Activated CD4-positive, alpha-beta T cell treated with anti-CD3 and anti-CD28 coated beads, Interleukin-2, amount 10 ng/mL, durations not matched to agents 7 days and 5 days (primary cell): ENCODE measurements at places on chromosomes 6 and 20. TPM values are rescaled to one million over a fixed set of nuclear protein-coding genes. Genes with fewer than 3 reads are reported as not detected.

The RCAN2 gene
- 0.57 TPM for total RNA-seq

The KHDC1L gene
- total RNA-seq, result 0.35 TPM

The IL20RA gene
- not detected for total RNA-seq

The FAM83D gene
- 22.5 TPM for total RNA-seq

The PIGU gene
- 21.6 TPM for total RNA-seq

The OR2H1 gene
- not detected for total RNA-seq

The SNAI1 gene
- not detected for total RNA-seq

- peak overlapping the region; percentile 90 for H3K4me3 ChIP-seq
- peaks cover 37% of the 10 kb centered on the region for H3K4me1 ChIP-seq
- DNase-seq, result no peak
- no peaks in the 10 kb centered on the region for H3K27me3 ChIP-seq
- H3K27ac ChIP-seq, result peak overlapping the region; percentile 99
- H3K36me3 ChIP-seq, result peaks cover 21% of the 10 kb centered on the region
Observed at GRCh38 chr6:31972709-31973350, 892 bp upstream of the DXO start.

GRCh38 chr20:56368351-56369134 lies 9.8 kb downstream of the FAM210B start:
- H3K36me3 ChIP-seq, result peaks cover 36% of the 10 kb centered on the region
- no peak for DNase-seq
- H3K27me3 ChIP-seq, result no peaks in the 10 kb centered on the region
- no peak overlapping the region for H3K4me3 ChIP-seq
- peaks cover 5% of the 10 kb centered on the region for H3K4me1 ChIP-seq

- H3K27ac ChIP-seq, result no peak overlapping the region
- H3K4me3 ChIP-seq, result no peak overlapping the region
- no peak for DNase-seq
- H3K27me3 ChIP-seq, result no peaks in the 10 kb centered on the region
- peaks cover 17% of the 10 kb centered on the region for H3K4me1 ChIP-seq
- peaks cover 23% of the 10 kb centered on the region for H3K36me3 ChIP-seq
Observed at GRCh38 chr6:13579911-13580310, 5.5 kb downstream of the SIRT5 start.

DNA sequence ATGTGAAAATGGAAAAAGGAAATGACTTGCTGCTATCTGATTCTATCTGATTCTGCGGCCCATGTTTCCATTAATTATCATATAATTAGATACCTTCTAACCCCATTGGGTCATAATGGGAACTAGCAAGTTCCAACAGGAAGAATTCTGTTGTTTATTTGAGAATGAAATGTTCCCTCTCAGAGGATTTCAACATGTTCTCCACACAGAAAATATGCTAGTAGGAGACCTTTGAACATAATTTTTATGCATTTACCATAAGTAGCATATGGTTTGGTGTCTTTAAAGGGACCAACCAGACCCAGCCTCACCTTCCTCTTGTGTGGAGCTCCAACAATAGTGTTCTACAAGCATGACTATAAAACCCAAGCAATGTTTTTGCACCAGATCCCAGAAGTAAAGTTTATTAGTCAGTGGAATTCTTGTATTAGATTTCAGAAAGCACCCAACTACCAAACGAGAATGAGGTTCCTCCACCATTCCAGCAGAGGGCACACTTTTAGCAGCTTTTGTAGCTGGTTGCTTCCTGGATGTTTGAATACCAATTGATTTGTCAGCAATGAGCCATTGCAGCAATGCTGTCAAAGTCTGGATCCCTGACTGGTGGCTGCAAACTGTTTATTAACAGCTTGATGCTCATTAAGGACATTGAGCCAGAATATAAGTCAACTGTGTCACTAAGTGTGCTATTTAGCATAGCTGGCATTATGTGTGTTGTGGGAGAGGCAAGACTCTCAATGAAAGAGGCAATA lies 143.6 kb upstream of the GJE1 start:
- DNase-seq, result peak; percentile 43
- no peaks in the 10 kb centered on the region for H3K36me3 ChIP-seq
- no peak overlapping the region for H3K4me3 ChIP-seq
- H3K27me3 ChIP-seq, result no peaks in the 10 kb centered on the region
- H3K4me1 ChIP-seq, result no peaks in the 10 kb centered on the region
- H3K27ac ChIP-seq, result no peak overlapping the region

DNA sequence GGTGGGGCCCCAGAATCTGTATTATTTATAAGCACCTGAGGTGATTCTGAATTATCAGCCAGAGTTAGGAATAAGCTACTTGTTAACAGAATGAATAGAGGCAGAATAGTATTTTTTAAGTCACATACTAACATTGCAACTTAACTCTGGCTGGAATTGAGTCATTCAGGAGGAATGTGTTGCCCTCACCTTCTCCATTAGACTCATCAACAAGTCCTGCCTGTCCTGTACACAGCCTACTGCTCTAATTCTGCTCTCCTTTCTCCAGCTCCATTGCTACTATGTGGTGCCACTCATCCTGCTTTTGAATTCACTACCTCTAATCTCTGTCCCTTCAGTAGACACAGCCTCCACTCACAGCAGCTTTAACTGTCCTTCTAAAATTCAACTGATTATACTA lies 669.4 kb downstream of the DHX35 start:
- H3K36me3 ChIP-seq, result no peaks in the 10 kb centered on the region
- no peak overlapping the region for H3K4me3 ChIP-seq
- H3K27ac ChIP-seq, result no peak overlapping the region

GRCh38 chr6:104648347-104648746 lies 211.4 kb downstream of the HACE1 start:
- H3K27me3 ChIP-seq, result no peaks in the 10 kb centered on the region
- H3K4me1 ChIP-seq, result no peaks in the 10 kb centered on the region
- no peaks in the 10 kb centered on the region for H3K36me3 ChIP-seq

GRCh38 chr20:37095108-37095598 lies 644 bp downstream of the RBL1 start:
- H3K36me3 ChIP-seq, result peaks cover 33% of the 10 kb centered on the region
- peak overlapping the region; percentile 100 for H3K27ac ChIP-seq
- no peaks in the 10 kb centered on the region for H3K27me3 ChIP-seq
- peak overlapping the region; percentile 99 for H3K4me3 ChIP-seq
- DNase-seq, result peak; percentile 70

DNA sequence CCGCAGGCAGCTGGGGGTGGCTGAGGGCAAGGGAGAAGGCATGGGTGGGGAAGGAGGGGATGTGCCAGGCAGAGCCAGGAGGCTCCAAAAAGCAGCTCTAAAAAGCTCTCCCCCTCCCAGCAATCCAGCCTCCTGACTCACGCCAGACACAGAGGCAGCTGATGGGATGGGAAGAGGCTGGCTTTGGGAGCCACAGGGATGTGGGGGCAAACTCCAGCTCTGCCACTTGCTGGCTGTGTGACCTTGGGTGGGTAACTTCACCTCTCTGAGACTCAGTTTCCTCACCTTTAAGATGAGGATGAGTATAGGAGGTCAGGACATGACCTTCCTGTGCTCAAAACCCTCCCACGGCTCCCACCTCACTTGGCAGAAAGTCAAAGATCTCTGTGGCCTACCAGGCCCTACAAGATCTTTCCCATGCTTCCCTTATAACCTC lies 148.9 kb downstream of the CEBPB start:
- H3K4me1 ChIP-seq, result peaks cover 77% of the 10 kb centered on the region
- peaks cover 3% of the 10 kb centered on the region for H3K36me3 ChIP-seq
- no peak for DNase-seq
- peaks cover 3% of the 10 kb centered on the region for H3K27me3 ChIP-seq
- peak overlapping the region; percentile 39 for H3K4me3 ChIP-seq
- peak overlapping the region; percentile 94 for H3K27ac ChIP-seq

DNA sequence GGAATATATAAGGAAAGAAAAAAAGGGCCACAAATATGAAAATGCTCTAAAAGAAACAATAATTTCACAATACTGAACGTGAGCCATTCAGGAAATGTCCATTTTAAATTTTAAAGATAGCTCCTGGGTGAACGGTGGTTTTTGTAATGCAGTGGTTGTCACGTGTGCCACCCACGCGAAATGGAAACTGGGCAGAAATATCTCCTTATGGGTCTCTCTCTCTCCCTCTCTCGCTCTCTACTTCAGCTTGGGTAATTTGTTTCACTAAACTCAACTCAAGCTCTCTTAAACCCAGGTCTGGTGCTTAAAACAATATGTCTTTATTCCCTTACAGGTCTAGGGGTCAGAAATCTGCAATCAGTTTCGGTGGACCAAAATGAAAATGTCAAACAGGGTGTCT lies 150.8 kb downstream of the OR2B2 start:
- peaks cover 48% of the 10 kb centered on the region for H3K4me1 ChIP-seq
- no peaks in the 10 kb centered on the region for H3K27me3 ChIP-seq
- peak overlapping the region; percentile 99 for H3K27ac ChIP-seq
- peaks cover 2% of the 10 kb centered on the region for H3K36me3 ChIP-seq
- H3K4me3 ChIP-seq, result peak overlapping the region; percentile 88
- peak; percentile 38 for DNase-seq

- H3K4me3 ChIP-seq, result no peak overlapping the region
- no peak overlapping the region for H3K27ac ChIP-seq
- H3K36me3 ChIP-seq, result no peaks in the 10 kb centered on the region
- DNase-seq, result no peak
- no peaks in the 10 kb centered on the region for H3K4me1 ChIP-seq
Observed at GRCh38 chr6:150176659-150177058, 33.8 kb downstream of the PPP1R14C start.

DNA sequence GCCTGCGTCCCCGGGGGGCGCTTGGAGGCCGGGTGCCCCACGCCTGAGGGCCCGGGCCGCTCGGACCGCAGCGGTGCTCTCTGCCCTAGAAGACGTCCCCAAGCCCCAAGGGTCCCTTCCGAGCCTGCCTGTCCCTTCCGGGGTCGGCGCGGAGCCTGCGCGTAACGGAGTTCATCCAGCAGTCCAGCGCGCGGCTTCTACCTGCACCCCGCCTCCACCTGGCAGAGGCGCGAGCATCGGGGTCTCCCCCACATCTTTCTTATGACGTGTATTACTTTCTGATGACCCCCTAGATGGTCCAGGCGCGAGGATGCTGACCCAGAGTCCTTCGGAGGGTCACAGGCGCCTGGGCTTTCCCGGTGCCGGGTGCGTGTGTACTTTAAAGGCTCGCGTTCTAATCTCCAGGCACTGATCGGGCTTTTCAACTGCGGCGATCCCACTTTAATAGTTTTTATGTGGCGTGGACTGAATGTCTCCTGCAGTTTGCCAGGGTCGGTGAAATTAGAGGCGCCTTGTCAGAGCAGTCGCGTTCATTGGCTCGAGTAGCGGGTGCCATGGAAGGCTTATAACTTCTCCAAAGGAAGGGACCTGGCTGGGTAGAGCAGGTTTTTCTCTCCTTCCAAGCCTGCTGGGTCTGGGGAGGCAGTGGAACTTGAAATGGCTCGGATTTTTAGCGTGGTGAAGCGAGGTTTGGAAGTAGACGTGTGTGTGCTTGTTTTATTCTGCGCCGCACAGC lies 912 bp downstream of the EYA4 start:
- no peak overlapping the region for H3K4me3 ChIP-seq
- no peaks in the 10 kb centered on the region for H3K36me3 ChIP-seq
- H3K27ac ChIP-seq, result peak overlapping the region; percentile 19
- peaks cover 55% of the 10 kb centered on the region for H3K27me3 ChIP-seq

DNA sequence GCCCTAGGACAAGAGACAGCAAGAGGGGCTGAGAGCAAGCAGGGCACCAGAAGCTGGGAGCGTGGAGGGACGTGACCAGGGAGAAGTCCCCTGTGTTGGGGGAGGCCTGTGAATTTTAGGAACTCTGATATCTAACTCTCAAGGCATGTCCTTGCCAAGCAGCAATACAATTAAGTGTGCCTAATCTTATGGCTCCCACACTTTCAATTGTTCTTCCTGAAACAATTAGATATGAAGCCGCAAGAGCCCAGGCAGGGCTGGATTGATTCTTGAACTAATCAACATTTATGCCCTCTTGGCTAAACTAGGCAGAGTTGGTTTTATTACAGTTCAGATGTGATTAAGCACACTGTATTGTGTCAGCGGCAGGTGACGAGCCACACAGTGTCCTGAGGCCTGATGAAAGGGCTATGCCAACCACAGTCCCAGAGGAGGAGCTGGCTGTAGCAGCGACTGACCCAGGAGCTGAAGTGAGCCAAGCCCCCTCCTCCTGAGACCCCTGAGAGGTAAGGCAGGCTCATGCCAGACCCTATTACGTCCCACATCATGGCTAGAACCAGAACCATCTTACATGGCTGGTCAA lies 4.2 kb upstream of the MAVS start:
- H3K4me3 ChIP-seq, result no peak overlapping the region
- peaks cover 2% of the 10 kb centered on the region for H3K36me3 ChIP-seq
- DNase-seq, result no peak
- H3K27me3 ChIP-seq, result no peaks in the 10 kb centered on the region

- H3K4me3 ChIP-seq, result peak overlapping the region; percentile 62
- H3K4me1 ChIP-seq, result peaks cover 11% of the 10 kb centered on the region
- no peak overlapping the region for H3K27ac ChIP-seq
- H3K36me3 ChIP-seq, result no peaks in the 10 kb centered on the region
- H3K27me3 ChIP-seq, result peaks cover 48% of the 10 kb centered on the region
Observed at GRCh38 chr6:108781419-108782100, 66.7 kb upstream of the ARMC2 start.

GRCh38 chr20:22568872-22569344 lies 15.5 kb downstream of the FOXA2 start:
- no peaks in the 10 kb centered on the region for H3K36me3 ChIP-seq
- peaks cover 78% of the 10 kb centered on the region for H3K27me3 ChIP-seq
- no peak overlapping the region for H3K4me3 ChIP-seq
- H3K4me1 ChIP-seq, result no peaks in the 10 kb centered on the region

- H3K27ac ChIP-seq, result no peak overlapping the region
- no peak overlapping the region for H3K4me3 ChIP-seq
- H3K27me3 ChIP-seq, result peaks cover 28% of the 10 kb centered on the region
Observed at GRCh38 chr20:46276531-46276930, 31.8 kb downstream of the CDH22 start.

DNA sequence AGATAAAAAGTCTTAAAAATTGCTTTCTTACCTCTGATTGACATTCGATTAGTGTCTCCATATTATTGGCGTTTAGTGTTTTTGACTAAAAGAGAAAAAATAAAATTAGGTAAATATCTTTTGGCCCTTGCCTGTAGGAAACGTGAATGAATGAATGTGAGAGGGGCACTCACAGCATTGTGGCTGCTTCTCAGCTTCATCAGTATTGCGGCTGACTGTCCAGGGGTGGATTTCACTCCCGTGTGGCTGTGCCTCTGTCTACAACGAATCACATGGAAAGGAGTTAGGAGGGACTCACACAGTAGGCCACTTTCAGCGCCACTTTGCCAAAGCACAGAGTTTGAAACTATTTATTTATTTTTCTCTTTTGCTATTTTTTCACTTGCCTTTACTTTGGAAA lies 844 bp downstream of the TAGAP start:
- peak overlapping the region; percentile 97 for H3K4me3 ChIP-seq
- peak overlapping the region; percentile 97 for H3K27ac ChIP-seq
- no peaks in the 10 kb centered on the region for H3K27me3 ChIP-seq

DNA sequence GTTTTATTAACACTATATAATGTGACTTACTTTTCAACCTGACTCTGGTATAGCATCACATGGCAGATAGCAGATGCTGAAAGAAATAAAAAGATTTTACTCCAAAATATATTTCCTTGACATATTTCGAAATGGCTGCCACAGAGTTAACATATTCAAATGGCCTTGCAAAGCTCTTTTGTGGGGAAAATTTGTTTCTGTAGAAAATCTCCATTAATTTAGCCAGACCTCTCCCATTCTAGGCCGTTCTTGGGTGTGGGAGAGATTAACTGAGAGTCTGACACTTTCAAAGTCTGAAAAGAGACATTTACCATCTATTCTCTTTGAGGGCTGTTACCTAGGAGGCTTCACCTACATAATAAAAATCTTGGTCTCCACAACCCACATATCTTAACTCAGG lies 217.2 kb downstream of the OTOR start:
- no peaks in the 10 kb centered on the region for H3K4me1 ChIP-seq
- no peaks in the 10 kb centered on the region for H3K36me3 ChIP-seq
- no peak overlapping the region for H3K27ac ChIP-seq
- DNase-seq, result no peak
- H3K4me3 ChIP-seq, result no peak overlapping the region
